Esophagus squamous epithelium (tissue), 5 donors: ENCODE measurements at places on chromosomes 7 and 10.
A peak's percentile ranks its signal among the peaks of the same experiment; 100 is the strongest.

DNA sequence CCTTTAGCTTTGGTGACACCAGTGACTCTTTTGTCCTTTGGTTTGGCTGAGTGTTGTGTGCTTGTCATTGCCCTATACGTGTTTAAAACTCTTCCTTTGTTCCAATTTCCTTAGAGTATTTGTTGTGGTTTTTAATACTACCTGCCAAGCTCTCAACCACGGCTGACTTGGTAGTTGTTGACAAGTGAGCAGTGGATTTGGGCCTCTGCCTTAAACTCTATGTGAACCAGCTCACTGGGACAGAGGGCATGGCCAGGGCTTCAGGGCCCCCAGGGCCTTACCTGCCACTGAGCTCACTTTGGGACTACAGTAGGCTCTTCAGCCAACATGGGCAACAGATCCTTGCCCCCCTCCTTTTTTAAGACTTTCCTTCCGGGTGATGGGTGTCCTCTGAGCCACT is 9.6 kb upstream of the DMBT1 start:
- DNase-seq: no peak
- no peaks in the 10 kb centered on the region for H3K27me3 ChIP-seq
- H3K4me3 ChIP-seq: no peak overlapping the region
- H3K36me3 ChIP-seq: no peaks in the 10 kb centered on the region
- no peak overlapping the region for H3K27ac ChIP-seq

DNA sequence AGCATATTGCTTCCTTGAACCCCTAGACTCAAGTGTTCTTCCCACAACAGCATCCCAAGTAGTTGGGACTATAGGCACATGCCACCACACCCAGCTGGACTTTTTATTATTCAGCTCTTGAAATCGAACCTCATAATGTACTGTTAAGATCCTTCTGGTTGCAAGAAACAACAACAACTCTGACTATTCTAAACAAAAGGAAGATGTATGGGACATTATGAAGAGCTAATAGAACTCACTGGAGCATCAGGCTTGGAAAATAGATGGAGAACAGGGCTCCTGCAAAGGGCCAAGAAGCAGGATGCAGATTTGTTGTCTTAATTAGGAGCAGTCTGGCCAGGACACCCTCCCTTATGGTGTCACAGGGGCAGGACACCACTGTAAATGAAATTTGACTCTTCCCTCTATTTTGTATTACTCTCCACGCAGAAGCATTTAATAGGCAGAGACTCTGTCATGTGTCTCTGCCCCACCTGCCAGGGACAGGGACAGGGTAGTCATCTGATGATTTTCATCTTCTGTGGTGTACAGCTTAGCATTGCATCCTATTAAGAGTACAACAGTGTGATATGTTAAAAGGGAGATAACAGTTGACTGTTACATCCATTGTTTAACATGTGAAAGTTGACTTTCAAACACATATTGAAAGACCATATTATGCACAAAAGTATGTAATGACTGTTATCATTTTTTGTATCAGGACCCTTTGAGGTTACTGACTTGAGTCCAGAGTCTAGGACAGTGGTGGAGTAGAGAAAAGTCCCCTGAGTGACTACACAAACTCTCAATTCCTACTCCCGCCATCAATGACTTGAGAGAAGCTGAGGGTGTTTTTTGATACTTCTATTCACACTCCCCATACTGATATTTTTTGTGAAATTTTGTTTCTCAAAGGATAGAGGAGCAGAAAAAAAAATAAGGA is 157.3 kb downstream of the LRRC4 start:
- H3K27ac ChIP-seq: no peak overlapping the region
- no peaks in the 10 kb centered on the region for H3K4me1 ChIP-seq
- H3K4me3 ChIP-seq: no peak overlapping the region
- no peak for DNase-seq
- H3K36me3 ChIP-seq: no peaks in the 10 kb centered on the region

DNA sequence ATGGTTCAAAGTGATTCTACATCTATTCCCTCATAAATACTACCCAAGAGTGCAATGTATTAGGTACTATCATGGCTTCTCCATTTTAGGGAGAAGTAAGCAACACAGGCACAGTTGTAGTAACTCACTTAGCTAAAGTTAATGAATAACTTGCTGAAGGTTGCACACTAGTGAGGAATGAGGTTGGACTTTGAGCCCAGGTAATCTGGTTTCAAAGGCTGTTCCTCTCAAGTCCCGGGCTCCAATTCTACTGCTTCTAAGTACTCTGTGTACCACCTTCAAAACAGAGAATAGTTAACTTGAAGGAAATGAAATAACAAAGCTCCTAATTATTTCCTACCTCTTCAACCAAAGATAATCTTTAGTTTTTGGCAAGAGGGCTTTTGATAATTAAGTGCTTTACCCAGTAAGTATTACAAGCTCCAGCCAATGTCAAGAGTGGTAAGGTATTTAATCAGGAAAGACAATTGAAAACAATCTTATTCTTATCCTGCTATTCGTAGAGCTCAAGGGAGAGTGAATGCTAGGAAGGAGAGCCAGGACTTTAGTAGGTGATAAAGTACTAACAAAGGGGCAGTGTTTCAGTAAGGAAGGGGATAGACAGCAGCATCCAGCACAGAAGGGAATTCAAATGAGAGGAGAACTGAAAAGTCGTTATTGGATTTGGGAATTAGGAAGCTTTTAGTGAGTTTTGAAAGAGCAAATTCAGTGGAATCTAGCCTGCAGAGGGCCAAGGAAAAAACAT is 158.2 kb upstream of the PTPRZ1 start:
- DNase-seq: no peak
- H3K27me3 ChIP-seq: no peaks in the 10 kb centered on the region
- H3K4me1 ChIP-seq: no peaks in the 10 kb centered on the region
- no peaks in the 10 kb centered on the region for H3K36me3 ChIP-seq

GRCh38 chr10:84938117-84938905 is 609.9 kb downstream of the CCSER2 start:
- H3K27me3 ChIP-seq: no peaks in the 10 kb centered on the region
- H3K4me3 ChIP-seq: no peak overlapping the region
- H3K4me1 ChIP-seq: no peaks in the 10 kb centered on the region
- H3K36me3 ChIP-seq: no peaks in the 10 kb centered on the region
- no peak for DNase-seq
- H3K27ac ChIP-seq: no peak overlapping the region

DNA sequence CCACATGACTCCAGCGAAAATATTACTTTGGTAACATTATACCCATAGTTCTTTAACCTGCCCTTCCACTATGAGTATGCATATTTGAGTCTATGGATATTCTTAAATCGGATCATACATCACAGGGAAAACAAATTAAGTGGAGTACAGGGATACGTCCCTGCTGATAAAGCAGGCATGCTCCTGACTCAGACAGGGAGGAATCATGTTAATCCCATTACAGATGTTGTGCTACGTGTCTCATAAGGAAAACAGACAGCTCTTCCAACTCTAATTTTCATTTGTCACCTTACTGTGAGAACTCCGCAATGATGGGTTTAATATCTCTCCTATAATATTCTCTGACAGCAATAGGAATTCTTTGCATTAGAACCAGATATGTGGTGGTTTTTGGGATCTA is 469.5 kb upstream of the POM121L12 start:
- no peaks in the 10 kb centered on the region for H3K36me3 ChIP-seq
- H3K4me1 ChIP-seq: no peaks in the 10 kb centered on the region
- DNase-seq: no peak
- no peaks in the 10 kb centered on the region for H3K27me3 ChIP-seq

- H3K4me1 ChIP-seq: no peaks in the 10 kb centered on the region
- no peak overlapping the region for H3K4me3 ChIP-seq
- DNase-seq: no peak
- no peak overlapping the region for H3K27ac ChIP-seq
- peaks cover 7% of the 10 kb centered on the region for H3K36me3 ChIP-seq
- no peaks in the 10 kb centered on the region for H3K27me3 ChIP-seq
Observed at GRCh38 chr7:107185716-107186115, 16.9 kb downstream of the HBP1 start.

DNA sequence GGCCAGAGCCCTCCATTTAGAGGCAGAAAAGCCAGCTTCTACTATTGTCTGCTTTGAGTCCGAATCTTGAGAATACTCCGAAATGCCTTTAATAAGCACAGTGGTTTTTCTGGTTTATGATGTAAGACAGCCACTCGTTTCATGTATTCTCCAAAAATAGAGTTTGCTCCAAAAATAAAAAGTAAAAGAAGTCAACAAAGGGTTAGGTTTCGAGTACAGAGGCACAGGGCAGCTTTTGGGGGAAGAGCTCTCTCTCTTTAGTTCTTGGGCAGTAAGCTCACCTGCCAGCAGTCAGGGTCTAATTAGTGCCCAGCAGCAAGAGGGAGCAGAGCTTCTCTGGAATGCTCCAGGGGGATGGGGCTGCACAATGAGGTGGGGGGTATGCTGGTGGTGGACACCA is 20.2 kb downstream of the CREB3L2 start:
- no peaks in the 10 kb centered on the region for H3K36me3 ChIP-seq
- H3K27me3 ChIP-seq: no peaks in the 10 kb centered on the region
- no peak overlapping the region for H3K4me3 ChIP-seq
- H3K4me1 ChIP-seq: peaks cover 86% of the 10 kb centered on the region

DNA sequence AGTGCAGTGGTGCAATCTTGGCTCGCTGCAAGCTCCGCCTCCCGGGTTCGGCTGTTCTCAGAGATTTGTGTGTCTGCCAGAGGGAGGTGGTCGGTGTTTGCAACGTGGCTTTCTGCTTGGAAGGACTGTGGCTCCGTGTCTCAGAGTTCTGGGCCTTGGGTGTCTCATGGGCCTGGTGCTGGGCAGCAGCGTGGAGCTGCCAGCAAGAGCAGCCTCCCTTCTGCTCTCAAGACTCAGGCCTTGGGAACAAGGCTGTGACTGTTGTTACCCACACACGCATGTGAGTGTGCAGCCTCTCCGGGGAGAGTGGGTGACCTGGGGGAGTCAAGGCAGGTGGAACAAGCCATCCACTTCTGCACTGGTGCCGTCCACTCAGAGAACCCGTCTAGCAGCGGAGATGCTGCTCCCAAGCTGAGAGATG is 52.0 kb downstream of the VIPR2 start:
- no peaks in the 10 kb centered on the region for H3K4me1 ChIP-seq
- no peaks in the 10 kb centered on the region for H3K27me3 ChIP-seq
- H3K36me3 ChIP-seq: no peaks in the 10 kb centered on the region
- no peak for DNase-seq
- H3K4me3 ChIP-seq: no peak overlapping the region

DNA sequence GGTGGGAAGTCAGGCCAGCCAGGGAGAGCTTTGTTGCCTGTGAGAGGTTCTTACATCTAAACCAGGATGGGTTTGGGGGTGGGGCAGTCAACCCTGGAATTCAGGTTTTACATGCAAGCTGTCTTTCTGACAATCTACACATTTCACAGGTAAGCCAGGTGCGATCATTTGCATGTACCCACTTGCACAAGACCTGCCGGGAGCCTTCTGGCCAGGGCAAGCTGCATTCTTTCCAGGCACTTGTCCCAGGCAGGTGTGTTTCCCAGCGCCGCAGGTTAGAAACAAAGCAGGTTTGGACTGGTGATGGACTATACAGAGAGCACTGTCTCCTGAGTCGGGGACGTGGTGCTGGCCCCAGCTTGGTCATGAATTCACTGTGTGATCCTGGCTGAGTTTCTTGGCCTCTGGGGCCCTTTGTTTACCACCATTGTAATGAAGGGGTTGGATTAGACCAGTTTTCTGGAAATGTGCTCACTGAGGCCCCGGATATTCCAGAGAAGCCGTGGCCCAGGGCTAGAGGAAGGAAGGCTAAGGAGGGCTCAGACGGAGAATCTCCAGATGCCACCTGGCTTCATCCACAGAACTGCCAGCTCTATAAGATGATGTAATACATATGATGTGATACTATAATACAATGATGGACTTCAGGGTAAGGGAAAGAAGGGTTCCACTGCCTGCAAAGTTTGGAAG is 205.2 kb upstream of the SVIL start:
- H3K27ac ChIP-seq: peak overlapping the region; percentile 88
- no peaks in the 10 kb centered on the region for H3K36me3 ChIP-seq
- H3K4me1 ChIP-seq: peaks cover 57% of the 10 kb centered on the region
- DNase-seq: no peak
- H3K27me3 ChIP-seq: no peaks in the 10 kb centered on the region
- H3K4me3 ChIP-seq: no peak overlapping the region

DNA sequence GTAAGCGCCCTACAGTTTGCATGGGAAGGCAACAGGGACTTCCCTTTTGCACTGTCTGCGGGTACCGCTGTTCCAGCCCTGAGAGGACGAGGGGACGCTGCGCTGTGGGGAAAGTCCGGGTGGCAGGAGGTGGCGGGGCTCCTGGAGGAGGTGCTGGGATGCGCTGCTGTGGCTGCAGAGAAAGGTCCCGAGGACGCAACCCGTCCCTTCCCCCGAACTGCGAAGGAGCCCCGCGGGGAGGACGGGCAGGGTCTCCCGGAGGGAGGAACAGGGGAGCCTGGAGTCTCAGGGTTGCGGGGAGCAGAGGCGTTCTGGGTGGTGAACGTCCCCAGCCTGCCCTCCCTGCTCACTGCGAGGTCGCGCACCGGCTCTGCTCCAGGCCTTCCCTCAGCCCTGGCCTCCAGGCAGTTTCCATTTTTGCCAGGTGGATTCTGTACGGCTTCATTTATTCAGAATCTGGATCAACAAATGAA is 91.6 kb downstream of the CXCL12 start:
- peak overlapping the region; percentile 3 for H3K4me3 ChIP-seq
- no peak for DNase-seq
